ENCODE measurements at places on chromosomes 12 and 14.

DNA sequence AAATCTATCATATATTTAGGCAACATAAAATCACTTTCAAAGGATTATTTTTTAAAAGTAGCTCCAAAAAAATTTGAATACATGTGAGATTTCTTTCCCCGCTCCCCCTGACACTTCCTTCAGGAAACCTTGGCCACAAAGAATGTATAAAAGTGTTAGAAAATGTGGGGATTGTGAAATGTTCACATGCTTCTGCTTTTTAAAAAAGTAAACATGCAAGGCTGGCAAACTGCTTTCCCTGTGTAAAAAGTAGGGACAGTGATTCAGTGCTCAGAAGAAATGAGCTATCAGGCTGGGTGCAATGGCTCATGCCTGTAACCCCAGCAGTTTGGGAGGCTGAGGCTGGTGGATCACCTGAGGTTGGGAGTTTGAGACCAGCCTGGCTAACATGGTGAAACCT lies 26.6 kb downstream of the MBIP start:
- DNase-seq, result no peak

DNA sequence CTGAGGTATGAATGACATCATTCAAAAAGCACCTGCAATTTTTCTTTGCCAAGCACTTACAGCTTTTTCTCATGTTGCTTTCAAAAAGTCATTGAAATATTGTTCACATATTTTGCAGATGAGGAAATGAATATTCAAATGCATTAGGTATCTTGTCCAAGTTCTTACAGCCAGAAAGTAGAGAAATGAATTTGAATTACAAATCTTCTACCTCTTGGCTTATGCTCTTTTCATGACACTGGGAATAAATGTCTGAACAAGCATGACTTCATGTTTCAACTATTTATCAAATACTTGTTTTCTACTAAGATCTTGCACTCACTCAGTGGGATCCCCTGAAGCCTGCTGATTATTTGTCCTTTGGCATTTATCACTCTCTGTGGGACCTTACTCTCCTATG lies 267.2 kb upstream of the BTG1 start:
- no peak for DNase-seq

GRCh38 chr12:43969882-43970281 lies 134.0 kb downstream of the TMEM117 start:
- DNase-seq, result no peak

DNA sequence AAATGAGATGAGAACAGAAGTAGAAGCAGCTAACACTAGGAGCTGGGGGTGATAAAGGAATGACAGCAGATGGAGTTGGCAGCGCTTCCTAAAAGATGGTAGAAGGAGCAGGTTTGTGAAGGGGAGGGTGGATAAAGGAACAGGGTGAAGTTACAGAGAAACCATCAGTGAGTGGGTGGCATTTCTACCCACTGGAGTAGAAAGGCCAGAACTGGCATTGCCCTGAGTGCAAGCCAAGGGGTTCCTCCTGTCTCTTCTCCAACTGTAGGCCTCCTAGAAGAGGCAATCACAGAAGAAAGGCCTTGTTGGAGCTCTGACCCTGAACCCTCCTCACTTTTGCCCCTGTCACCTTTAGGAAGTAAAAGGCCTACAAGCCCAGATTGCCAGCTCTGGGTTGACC lies 2.2 kb downstream of the KRT18 start:
- DNase-seq, result no peak

DNA sequence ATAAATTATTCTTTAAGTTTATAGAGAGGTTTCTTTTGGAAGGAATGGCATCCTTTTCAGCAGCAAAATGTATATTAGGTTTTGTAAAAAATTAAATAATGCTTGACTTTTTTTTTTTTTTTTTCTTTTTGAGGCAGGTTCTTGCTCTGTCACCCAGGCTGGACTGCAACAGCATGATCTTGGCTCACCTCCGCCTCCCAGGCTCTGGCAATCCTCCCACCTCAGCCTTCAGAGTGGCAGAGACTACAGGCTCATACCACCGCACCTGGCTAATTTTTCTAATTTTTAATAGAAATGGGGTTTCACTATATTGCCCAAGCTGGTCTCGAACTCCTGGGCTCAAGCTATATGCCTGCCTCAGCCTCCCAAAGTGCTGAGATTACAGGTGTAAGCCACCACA lies 89.0 kb downstream of the FLRT2 start:
- no peak for DNase-seq

GRCh38 chr12:33438025-33438772 lies 1.4 kb downstream of the SYT10 start:
- no peak for DNase-seq

GRCh38 chr14:32434180-32434579 lies 105.1 kb downstream of the AKAP6 start:
- no peak for DNase-seq

DNA sequence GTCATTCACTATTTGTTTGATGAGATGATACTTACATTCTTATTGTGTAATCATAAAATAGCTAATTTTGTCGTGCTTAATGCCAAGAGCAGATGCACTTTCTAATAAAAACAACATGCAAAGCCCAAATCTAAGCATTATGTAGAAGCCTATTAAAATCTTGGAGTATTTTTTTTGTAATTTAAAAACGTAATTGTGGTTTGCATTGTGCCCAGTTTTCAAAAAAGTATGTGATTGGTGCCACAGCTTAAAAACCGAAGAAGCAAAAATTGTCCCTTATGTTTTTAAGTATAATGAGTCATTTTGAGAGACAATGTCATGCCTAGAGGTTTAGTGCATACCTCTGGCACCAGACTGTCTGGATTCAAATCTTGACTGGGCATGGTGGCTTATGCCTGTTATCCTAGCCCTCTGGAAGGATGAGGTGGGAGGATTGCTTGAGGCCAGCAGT lies 464.8 kb upstream of the RGS6 start:
- DNase-seq, result no peak

DNA sequence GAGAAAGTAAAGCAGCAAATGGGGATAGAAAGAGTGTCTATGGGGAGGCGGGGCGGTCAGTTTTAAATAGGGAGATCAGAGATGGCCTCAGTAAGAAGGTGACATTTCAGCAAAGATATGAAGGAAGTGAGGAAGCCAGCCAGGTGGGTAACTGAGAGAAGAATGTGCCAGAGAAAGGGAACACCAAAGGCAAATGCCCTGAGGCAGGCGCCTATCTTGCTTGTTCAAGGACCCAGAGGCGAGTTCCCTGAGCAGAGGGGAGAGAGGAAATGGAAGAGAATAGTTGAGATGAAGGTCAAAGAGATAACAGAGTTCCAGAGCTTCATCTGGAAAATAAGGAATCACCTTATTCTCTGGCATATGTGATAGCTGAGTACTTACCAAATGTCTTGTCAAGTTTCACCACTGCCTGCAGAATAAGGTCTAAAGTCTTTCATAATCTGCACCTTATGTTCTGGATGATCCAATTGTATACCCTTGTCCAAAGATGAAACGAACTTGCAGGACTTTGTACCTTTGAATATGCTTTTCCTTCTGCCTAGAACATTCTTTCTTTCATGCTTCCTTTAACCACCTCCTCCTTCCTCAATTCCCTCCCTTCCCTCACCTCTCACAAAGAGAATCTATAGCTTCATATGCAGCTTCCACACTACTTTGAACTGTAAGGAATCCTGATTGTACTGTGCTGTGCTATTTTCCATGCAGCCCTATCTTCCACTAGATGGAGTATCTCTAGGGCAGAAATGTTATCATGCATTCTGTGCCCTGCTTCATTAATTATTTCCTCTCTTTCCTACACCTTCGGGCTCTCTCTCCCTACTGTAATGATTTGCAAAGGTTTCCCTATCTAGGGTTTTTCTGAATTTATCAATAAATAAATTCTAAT lies 38.5 kb downstream of the GNPTAB start:
- no peak for DNase-seq

DNA sequence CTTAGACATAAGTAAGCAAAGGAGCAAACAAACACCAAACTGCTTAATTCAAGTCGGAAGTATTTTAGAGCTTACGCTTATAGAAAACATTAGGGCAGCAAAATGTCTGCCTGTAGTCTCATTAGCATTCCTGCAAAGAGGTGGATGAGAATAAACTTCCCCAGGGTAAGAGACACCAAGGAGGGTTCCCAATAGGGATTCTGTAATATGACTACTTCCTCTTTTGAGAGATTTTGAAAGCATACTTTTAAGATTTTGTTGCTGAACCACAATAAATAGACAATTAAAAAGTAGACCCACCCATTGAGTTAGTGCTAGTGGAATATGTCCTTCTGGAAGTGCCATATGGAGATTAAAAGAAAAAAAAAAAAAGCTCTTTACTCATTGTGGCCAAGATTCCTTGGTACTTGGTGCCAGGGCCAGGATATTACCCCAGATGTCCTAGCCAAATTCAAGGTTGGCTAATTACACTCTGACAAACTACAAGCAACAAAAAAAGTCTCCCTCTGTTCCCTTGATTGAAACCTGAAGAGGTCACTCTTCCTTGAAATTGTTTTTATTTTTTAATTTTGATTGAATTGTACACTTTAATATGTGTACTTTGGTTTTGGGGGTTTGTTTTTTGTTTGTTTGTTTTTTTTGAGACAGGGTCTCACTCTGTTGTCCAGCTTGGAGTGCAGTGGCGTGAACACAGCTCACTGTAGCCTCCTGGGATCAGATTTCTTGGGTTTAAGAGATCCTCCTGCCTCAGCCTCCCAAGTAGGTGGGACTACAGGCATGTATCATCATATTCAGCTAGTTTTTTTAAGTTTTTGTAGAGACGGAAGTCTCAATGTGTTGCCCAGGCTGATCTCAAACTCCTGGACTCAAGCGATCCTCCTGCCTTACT lies 8.7 kb downstream of the CLIP1 start:
- no peak for DNase-seq

GRCh38 chr12:29547151-29547632 lies 49.7 kb upstream of the OVCH1 start:
- no peak for DNase-seq

DNA sequence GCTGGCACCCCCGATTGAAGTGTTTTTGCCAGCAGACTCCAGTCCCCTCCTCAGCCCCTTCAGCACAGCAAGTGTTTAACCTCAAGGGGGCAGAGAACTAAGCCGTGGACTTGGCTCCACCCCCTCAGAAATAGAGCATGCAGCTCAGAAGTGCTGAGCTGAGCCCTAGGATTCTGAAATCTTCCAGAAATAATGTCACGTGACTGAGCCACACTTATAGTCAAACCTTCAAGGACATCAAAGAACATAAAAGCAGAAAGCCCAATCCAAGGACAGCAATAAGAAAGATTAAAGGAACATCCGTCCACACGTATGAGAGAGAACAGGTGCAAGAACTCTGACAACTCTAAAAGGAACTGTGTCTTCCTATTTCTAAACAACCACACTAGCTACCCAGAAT lies 317.7 kb upstream of the LRFN5 start:
- no peak for DNase-seq

DNA sequence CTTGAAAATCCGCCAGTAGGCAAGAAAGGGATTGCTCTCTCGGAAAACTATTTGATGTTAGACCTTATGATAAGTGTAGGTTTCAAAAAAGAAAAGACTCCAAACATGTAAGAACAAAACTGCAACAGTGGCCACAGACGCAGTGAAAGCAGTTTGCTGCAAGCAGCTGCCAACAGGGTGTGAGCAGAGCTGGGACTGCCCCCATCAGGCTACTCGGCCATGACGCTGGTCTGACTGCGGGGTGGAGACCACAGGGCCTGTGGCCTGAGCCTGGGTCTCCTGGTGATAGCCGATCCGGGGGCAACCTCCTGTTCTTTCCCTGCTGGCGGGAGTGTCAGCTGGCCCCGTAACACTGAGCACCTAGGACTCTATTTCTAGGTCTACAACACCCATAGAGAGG lies 63.2 kb downstream of the AMN start:
- no peak for DNase-seq

DNA sequence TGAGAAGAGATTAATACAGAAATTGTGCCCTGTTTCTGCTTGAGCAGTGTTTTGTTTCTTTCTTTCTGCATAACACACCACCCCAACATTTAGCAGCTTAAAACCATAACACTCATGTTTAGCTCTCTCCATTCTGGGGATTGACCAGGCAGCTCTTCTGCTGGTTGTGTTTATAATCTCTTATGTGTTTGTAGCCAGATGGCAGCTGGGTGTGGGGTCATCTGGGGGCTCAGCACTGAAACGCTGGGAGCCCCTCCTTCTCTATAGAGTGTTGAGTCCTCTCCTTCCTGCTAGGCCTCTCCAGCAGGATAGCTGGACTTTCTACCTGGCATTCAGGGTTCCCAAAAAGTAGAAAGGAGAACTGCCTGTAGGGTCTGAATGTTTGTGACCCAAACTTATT lies 270.6 kb downstream of the TTC8 start:
- no peak for DNase-seq

DNA sequence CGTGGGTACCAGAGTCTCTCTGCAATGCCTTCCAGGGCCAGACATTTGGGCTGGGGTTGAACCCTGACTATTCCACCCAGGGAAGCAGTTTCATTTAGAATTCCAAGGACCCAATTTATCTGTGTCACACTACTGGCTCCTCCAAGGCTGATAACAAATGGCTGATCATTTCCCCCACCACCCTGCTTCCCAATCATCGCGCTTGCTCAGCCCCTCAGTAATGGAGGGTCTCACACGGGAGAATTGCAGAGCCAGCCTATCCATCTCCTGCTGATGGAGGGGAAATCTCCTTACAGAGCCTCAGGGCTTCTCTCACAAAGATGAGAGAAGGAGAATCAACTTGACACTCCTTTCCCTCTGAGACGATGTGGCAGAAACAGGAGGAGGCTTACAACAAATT lies 78.4 kb upstream of the WSCD2 start:
- no peak for DNase-seq

GRCh38 chr12:43237238-43237879 lies 314.6 kb downstream of the ADAMTS20 start:
- no peak for DNase-seq

DNA sequence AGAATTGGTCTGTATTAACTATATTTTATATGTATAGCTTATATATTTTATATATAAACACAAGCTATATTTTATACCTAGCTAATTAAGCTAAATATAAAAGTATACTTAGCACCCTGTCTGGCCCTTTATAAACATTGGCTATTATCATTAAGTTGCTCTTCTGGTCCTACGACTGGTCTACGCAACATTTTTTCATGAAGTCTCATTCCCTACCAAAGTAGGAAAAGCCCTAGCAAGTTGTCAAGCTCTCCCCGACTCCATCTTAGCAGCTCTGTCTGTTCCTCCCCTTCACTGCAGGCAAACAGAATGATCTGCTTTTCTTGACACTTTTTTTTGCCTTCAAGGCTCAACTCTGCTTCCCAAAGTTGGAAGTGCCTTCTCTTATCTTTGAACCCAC lies 36.7 kb upstream of the ELK3 start:
- DNase-seq, result no peak

- no peak for DNase-seq
These were observed 6.6 kb downstream of the PHB2 start for GRCh38 chr12:6963791-6964413.
